ENCODE measurements at places on chromosomes 4 and X. TPM values are rescaled to one million over a fixed set of nuclear protein-coding genes. Genes with fewer than 3 reads are reported as not detected.

The NCAPG gene
- total RNA-seq = 63.6 TPM

The GLUD2 gene
- total RNA-seq = 1.1 TPM

The CASP6 gene
- total RNA-seq = 37.6 TPM

The HTATSF1 gene
- total RNA-seq = 30.7 TPM

All from regular cardiac myocyte (primary cell).